ENCODE measurements at places on chromosomes 6 and 20.

GRCh38 chr20:41064377-41064776 is 35.8 kb downstream of the TOP1 start:
- no peak for DNase-seq

- no peak for DNase-seq
Observed at GRCh38 chr6:39561536-39562266, 163.5 kb downstream of the KIF6 start.

- no peak for DNase-seq
Observed at GRCh38 chr6:3312604-3313231, 54.0 kb downstream of the PSMG4 start.

DNA sequence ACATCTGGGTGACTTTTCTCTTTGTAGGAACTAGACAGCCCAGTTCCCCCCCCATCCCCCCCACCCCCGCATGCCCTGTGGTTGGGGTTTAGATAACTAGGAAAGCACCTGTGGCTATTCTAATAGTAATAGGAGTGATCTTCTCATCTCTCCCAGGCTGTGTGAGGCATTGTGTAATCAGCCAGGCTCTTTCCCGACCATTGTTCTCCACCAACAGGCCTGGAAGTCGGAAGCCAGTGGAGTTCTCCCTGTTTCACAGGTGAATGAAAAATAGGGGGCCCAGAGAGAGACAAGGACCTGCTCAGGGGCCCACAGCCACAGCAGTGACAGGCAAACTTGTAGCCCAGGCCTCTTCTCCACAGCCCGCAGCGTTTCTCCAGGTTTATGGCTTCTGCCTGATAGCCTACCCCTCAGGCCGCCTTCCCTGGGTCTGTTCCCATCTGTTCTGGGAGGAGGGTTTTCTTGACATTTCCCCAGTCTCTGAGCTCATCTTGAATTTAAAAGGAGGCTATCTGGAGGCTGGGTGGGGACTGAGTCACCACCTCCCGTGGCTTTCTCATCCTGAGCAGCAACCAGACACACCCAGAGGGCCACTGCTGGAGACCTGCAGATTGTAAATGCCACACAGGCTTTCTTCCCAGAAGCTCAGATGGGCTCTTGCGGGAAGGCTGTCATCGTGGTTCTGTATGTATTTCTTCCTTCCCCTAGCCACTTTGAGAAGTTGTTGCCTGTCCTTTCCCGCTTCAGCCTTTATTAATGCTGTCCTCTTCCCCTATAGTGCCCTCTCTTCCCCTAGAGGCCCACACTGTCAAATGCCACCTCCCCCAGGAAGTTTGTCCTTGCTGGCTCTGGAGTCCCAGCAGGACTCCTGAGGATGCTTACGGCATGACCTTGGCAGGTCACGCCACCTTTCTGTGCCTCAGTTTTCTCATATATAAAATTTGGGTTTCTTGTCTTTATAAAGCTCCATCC is 75.9 kb upstream of the MYL9 start:
- DNase-seq, result no peak

DNA sequence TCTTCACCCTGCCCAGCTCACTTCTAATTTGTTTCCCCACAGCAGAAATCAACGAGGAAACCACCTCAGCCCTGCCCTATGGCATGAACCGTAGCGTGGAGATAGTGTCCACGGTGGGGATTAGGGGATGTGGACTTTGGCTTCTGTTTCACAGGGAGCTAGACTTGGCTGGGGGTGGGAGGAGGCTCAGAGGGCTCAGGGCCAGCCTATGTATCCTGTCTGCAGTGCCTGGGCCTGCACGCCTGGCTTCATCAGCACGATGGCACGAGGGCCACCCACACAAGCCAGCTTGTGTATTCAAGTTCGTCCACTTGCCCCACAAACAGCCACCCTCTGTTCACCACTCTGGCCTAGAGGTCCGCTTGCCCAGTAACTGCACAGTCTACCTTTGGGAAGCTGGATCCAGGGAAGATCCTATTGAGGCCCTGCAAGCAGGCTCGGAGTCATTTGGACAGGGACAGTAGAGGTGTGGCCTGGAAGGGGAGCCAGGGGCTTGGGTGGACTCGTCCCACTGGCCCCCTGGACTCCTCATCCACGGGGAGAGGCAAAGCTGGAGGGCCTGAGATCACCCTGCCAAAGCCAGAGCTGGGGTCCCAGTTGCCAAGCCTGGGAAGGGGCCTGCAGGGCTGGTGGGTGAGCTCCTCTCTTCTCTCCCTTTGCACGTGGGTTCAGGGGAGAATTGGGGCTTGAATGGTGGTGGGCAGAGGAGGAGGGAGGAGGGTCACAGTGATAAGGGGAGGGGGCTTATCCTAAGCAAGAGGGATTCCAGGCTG is 38.0 kb upstream of the FAM83D start:
- DNase-seq, result no peak

DNA sequence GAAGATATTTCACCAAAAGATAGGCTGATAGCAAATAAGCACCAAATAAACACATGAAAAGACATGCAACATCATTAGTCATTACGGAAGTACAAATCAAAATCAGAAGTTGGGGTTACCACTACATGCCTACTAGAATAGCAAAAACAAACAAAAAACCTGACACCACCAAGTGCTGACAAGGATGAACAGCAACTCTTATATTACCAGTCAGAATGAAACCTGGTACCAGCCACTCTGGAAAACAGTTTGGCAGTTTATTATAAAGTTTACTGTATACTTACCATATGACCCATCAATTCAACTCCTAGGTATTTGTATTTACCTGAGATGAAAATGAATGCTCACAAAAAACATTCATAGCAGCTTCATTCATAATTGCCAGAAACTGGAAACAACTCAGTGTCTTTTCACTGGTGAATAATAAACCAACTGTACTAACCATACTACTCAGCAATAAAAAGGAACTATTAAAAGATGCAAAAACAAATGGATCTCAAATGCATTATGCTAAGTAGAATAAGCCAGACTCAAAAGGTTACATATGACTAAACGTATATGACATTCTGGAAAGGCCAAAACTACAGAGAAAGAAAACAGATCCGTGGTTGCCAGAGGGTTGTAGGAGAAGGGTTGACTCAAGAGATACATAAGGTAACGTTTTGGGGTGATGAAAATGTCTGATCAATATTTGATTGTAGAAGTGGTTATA is 33.0 kb downstream of the NUP153 start:
- no peak for DNase-seq

- peak; percentile 83 for DNase-seq
Observed at GRCh38 chr6:42929821-42930360, 611 bp downstream of the CNPY3 start.

- DNase-seq, result no peak
Observed at GRCh38 chr6:158663625-158664165, 13.8 kb downstream of the SYTL3 start.

DNA sequence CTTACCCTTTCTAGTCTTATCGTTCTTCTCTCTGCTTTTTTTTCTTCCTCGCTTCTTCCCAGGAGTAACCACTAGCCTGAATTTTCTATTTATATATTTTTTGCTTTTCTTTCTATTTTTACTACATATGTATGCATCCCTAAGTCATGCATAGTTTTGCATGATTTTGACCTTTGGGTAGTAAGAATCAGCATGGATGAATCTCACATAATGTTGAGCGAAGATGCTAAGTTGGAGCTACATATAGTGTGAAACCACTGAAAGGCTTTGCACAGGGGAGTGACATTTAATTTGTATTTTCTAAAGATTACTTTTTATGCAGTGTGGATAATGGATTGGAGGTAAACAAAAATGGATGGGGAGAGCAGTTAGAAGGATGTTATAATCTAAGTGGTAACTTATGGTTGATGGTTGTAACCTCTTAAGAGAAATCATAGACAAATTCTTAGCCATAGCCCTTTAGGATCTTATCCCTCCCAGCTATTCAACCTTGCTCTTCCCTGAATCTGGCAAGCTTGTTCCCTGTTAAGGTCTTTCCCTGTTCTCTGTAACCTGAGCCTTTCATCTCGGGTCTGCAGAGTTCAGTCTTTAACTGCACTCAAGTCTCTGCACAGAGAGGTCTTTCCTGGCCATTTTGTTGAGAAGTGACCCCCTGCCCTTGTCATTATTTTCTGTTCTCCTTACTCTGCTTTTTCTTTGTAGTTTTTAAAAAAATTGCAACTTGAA is 18.0 kb downstream of the PEX7 start:
- DNase-seq, result no peak

DNA sequence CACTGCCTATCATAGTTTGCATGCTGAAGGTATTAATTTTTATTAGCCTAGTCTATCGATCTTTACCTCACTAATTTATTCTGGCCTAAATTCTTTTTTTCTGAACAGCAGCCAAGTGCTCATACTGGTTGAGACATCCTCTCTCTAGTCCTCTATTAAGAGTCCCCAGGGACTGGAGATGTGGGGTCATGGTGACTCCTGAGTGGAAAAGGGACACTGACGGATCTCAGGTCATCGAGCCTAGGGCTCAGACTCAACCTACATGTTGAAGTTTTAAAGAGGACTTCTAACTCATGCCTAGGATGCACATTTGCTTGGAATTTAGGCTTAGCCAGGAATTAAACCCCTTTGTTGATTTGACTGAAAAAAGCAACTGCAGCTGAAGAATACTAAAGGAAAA is 378.1 kb downstream of the BTBD9 start:
- DNase-seq, result no peak

GRCh38 chr6:44349904-44350649 is 7.6 kb downstream of the SPATS1 start:
- DNase-seq, result no peak

DNA sequence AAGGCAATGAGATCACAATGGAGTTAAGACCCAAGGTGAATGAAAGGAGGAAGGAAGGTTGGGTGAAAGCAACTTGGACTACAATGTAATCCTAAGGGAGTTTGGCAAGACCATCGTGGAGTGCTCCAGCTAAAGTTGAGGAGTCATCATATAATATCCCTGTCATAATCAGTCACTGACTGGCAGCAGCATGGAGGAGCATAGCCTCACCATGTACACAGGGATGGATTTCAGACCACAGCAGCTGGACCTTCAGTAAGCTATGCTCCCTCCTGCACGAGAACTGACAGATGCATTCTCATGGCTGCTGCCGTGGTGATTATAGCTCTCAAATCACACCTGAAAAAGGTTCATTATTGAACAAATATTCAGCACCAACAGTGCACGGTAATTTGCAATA is 43.0 kb downstream of the GOPC start:
- DNase-seq, result no peak

DNA sequence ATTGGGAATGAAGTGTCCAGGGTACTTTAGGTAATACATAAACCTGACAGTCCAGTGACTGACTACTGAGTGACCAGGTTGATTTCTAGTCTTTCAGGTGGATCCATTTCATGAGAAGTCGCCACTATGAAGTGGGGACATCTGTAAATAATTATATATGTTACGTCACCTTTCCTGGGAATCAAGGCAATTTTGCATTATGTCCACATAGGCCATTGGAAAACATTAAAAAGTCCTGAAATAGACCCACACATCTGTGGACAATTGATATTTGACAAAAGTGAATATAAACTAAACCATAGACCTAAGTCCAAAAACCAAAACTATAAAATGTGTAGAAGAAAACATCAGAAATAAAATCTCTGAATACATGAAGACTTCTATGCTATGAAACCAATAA is 231.5 kb downstream of the C6orf118 start:
- no peak for DNase-seq

All from stimulated activated naive B cell treated with anti-CD40 and anti-IgM and Interleukin-4, amounts not matched to agents 10 μg/mL and 1 μg/mL and 100 μg/mL, for 72 hours (primary cell).